ENCODE measurements at places on chromosomes 2 and 18.

- no peak for DNase-seq
Observed at GRCh38 chr2:197453914-197454398, 604 bp downstream of the COQ10B start.

- DNase-seq: no peak
Observed at GRCh38 chr2:45394842-45395241, 216.2 kb downstream of the SRBD1 start.

GRCh38 chr2:10007435-10007834 lies 35.9 kb upstream of the KLF11 start:
- no peak for DNase-seq

- DNase-seq: no peak
Observed at GRCh38 chr2:85847051-85847588, 41.7 kb downstream of the ST3GAL5 start.

DNA sequence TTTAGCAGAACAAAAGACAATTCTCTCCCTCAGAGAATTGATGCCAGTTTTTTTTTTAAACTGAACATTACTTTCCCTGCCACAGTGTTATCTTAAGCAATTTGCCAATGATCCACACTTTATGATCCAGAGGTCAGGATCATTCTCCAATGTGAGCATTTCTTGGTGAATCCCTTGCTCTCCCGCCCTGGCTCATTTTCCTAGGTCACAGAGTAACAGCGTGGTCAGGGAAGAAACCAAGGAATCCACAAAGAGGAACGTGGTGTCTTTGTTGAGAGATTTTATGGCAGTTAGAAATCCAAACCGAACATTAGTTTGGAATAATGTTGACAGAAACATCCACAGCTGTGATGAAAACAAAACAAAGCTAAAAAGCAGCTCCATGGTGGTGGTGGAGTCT lies 250.3 kb downstream of the TTC32 start:
- no peak for DNase-seq
